Frontal cortex (tissue), 4 donors: ENCODE measurements at places on chromosomes 7 and 10.

DNA sequence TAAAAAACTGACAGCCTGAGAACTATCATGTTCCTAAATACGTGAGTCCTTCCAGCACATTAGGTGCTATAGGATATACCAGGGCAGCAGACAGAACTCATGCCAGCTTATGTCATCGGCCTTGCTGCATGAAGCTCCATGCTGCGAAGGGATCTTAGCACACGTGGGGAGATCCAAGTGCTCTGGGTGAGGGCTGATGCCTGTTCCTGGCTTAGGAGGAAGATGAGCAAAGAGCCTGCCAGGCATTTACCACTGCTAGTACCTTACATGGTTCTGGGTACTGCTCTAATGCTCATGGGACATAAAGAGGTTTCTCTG lies 43.2 kb downstream of the SVIL start:
- DNase-seq: no peak

GRCh38 chr7:125218076-125218475 lies 288.5 kb upstream of the POT1 start:
- DNase-seq: no peak

GRCh38 chr10:11810313-11810766 lies 12.8 kb upstream of the PROSER2 start:
- no peak for DNase-seq

GRCh38 chr10:49309691-49310411 lies 10.9 kb downstream of the C10orf71 start:
- DNase-seq: no peak

- no peak for DNase-seq
Measured at GRCh38 chr10:60387531-60387930, 2.1 kb downstream of the ANK3 start.

- DNase-seq: no peak
Measured at GRCh38 chr10:49364051-49364450, 31.8 kb downstream of the DRGX start.

DNA sequence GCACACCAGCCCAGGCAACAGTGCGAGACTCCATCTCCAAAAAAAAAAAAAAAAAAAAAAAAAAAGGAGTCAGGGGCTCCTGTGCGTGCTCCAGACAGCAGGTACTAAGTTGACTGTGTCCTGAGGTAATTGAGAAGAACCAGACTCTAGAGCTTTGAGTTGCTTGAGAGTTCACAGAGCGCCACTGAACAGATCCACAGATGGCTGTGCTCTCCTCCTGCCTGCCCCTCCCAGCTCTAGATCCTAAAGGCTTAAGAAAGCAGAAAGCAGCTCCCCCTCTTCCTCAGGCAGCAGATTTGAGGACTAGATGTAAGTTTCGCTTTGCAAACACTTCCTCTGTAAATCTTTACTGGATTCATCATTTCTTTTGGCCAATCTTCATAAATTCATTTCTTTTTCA lies 38.7 kb downstream of the SHH start:
- no peak for DNase-seq
